ENCODE measurements at places on chromosomes 11 and 22.

DNA sequence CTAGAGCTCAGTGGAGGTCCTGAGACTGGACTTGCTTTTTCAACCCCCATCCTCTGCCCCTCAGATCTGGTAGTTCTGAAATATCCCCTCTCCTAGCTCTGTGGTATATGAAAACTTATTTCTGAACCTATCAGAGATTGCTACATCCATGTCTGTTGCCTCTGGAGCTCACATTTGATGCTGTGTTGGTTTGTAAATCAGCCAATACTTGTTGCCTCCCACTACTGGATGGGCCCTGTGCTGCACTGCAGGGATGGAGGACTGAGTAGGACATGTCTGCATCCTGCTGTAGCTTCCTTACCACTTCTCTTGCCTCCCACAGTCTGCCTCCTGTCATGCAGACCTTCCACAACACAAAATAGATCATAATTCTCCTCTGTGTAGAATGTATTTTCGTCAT is 5.2 kb downstream of the OLFML1 start:
- DNase-seq, result no peak

- no peak for DNase-seq
Observed at GRCh38 chr11:118843565-118843964, 40.1 kb upstream of the CXCR5 start.

GRCh38 chr11:13896981-13897353 is 65.6 kb upstream of the SPON1 start:
- no peak for DNase-seq

GRCh38 chr11:14852571-14853177 is 39.4 kb downstream of the CYP2R1 start:
- DNase-seq, result no peak

GRCh38 chr11:116232364-116232828 is 540.4 kb downstream of the BUD13 start:
- DNase-seq, result no peak

- no peak for DNase-seq
Observed at GRCh38 chr22:39658806-39659463, 88.4 kb downstream of the CACNA1I start.

- no peak for DNase-seq
Observed at GRCh38 chr11:127574478-127574877, 573.9 kb upstream of the KIRREL3 start.

DNA sequence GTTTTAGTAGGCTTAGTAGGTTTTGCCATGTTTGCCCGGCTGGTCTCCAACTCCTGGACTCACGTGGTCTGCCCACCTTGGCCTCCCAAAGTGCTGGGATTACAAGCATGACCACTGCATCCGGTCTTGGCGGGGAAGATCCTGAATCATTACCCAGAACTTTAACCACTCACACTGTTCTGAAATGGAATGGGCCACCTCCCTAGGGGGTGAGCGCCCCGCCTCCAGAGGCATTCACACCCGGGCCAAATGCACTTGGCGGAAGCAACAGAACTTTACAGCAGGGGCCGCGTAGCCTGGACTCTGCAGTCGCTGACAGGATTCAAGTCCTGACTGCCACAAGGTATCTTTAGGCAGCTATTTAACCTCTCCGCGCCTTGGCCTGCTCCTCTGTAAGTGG is 5.4 kb downstream of the CCDC86 start:
- DNase-seq, result no peak

GRCh38 chr11:27464289-27464696 is 8.3 kb downstream of the LGR4 start:
- DNase-seq, result no peak

GRCh38 chr11:24046731-24047130 is 450.1 kb upstream of the LUZP2 start:
- DNase-seq, result no peak

DNA sequence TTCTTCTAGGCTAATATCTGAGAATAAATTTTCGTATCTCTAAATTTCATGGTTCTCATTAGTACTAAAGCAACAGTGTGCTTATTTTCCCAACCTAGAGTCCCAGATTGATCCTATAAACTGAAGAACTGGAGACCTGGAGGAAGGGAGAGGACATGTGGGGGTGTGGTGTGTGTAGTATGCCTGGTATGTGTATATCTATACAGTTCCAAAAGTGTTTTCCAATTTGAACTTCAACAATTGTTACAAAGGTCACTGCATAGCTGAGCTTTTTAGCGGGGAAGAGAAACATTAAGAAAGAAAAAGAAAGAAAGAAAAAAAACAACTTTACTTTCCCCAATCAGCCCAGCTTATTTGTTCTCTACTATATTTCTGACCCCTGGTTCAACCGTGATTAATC is 152.1 kb downstream of the SOX6 start:
- DNase-seq, result no peak

DNA sequence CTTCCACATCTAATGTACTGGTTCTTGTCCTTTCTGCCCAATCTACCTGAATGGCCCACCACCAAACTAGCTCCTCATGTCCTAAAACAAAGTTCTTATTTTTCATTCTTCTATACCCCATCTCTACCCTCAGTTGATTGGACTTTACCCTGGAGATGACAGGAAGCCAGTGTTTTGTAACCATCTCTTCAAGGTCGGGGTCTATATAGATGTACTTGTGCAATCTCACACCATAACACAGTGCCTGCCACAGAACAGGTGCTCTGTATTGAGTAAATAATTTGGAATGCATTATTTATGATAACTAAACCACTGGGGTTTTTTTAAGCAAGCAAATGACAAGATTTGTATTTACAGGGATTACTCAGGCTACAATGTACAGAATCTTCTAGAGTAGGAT is 76.7 kb upstream of the FAM181B start:
- DNase-seq, result no peak

DNA sequence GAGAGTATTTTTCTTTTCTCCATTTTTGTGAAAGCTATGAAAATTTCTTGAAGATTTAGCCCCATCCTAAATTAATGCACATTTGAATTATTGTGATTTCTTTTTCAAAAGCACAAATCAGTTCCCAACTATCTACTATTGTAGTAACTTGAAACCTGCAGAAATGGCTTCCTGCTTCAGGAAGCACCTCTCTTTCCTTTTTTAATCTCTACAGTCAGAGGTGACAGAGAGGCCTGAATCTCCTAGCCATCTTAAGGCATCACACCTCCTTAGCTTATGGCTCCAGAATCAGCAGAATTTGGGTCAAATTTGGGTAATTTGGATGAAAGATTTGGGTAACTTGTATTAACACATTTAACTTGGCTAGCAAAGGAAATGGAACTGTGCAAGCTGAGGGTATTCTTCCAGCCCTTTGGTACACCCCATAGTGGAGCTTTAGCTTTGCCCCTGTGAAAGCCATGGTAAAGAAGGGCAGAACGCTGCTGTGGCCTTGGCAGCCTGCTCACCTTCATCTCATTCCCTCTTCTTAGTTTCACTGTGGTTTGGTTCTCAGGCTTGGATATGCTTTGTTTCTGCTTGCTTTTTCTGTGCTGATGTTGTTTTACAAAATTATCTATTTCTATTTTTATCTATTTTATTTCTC is 16.2 kb downstream of the TBCEL start:
- DNase-seq, result no peak

DNA sequence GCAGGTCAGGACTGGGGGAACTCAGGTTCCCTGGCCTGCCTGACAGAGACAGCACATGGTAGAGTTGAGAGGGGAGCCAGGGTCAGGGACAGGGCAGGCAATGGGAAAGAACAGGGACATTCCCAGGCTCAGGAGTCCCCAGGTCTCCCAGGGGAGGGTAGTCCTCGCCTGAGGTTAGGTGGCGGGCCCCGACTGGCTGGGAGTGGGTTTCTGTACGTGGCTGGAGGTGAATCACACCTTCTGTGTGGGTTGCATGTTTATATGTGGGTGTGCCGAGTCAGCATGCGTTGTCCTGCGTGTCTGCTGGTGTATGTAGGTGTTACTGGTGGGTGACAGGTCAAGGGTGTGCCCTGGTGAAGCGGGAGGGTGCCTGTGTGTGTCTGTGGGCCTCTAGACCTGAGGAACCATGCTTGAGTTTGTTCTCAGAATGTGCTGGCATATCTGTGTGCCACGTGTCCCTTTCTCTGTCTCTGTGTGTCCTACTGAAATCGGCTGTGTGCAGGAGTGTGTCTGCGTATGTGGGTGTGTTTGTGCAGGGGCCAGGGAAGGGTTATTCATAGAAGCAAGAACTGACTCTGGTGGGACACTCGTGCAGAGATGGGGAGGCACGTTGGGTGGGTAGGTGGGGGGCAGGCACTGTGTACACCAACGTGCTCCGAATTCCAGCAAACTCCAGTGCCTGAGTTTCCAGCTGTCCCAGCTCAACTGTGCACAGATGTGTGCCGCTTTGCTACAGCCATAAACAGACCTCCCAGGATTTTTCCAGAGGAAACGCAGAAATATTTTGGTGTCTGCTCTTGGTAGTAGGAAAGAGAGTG is 23.8 kb upstream of the OAF start:
- DNase-seq, result no peak

- DNase-seq, result no peak
Observed at GRCh38 chr11:63535734-63536133, 874 bp upstream of the PLAAT4 start.

DNA sequence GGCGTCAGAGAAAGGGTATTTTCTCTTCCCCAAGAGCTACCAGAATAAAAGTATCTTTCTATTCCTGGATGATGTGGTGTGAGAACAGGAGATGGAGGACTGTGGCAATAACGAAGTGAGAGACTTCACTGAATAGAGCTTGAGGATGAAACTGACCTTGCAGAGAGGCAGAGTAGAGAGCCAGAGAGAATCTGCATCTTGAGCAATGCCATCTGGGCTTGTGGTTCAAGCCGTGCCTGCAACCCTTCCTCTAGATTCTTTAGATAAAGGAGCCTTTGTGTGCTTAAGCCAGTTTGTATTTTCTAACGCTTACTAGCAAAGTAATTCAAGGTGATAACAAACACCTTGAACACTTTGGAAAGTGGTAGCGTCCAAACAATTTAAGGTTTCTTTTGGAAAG is 2.2 kb downstream of the ME3 start:
- no peak for DNase-seq

DNA sequence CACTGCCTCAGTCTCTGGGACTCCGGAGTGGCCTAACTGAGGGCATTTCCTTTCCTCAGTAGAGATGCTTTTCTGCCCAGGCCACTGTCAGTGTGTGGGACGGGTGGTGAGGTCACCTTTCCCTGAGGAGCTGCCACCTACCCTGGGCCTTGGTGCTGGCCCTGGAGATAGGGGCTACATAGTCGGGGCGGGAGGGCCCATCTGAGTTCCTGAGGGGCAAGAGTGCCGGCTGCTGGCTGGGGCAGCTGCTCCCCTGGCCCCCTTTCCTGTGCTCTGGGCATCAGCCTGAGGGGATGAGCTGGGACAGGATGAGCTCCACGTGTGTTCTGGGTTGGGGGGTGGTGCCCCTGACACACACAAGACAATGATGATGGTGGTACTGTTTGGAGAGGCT is 5.4 kb downstream of the KCNC1 start:
- DNase-seq, result no peak

GRCh38 chr11:111573821-111574249 is 28.4 kb upstream of the SIK2 start:
- DNase-seq, result no peak

DNA sequence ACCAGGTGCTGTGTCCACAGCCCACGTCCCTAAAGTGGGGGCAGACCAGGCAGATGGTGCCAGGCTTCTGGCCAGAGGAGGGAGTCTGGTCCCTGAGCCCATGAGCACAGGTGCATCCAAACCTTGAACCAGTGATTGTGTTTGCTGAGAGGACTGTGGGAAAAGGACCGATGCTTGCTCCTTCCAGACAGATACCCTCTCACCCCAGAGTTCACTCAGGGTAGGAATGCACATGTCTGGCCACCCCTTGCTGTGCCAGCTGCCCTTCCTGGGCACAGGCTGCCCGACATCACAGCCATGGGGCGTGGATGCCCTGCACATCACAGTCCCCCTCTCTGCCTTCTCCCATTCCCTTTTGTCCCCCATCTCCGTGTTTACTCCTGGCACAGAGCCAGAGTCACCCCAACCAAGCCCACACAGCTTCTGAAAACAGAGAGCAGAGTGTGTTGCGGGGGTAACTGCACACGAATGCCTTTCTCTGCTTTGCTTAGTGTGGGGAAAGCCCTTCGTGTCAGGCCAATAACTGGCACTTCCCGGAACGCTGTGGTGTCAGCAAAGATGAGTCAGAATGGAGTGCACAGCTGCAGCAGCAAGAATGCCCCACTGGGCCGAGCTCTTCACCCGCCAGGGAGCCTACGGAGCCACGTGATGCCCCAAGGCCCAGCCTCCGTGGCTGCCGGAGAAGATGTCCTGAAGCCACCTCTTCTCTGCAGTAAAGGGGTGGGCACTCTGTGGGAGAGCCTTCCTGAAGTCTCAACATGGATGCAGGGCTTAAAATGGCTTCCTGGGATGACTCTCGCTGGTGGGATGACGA is 7.6 kb downstream of the CARS1 start:
- no peak for DNase-seq

GRCh38 chr22:37794376-37794775 is 13.4 kb upstream of the GCAT start:
- no peak for DNase-seq

- no peak for DNase-seq
Observed at GRCh38 chr11:134475951-134476350, 63.9 kb upstream of the B3GAT1 start.

- DNase-seq, result no peak
Observed at GRCh38 chr11:125441648-125442410, 54.2 kb downstream of the FEZ1 start.

GRCh38 chr11:81255895-81256294 is 1477.8 kb downstream of the FAM181B start:
- no peak for DNase-seq

GRCh38 chr11:134598368-134598767 is 186.3 kb upstream of the B3GAT1 start:
- DNase-seq, result no peak
